ENCODE measurements at places on chromosomes 6 and 20.
A peak's percentile ranks its signal among the peaks of the same experiment; 100 is the strongest.

DNA sequence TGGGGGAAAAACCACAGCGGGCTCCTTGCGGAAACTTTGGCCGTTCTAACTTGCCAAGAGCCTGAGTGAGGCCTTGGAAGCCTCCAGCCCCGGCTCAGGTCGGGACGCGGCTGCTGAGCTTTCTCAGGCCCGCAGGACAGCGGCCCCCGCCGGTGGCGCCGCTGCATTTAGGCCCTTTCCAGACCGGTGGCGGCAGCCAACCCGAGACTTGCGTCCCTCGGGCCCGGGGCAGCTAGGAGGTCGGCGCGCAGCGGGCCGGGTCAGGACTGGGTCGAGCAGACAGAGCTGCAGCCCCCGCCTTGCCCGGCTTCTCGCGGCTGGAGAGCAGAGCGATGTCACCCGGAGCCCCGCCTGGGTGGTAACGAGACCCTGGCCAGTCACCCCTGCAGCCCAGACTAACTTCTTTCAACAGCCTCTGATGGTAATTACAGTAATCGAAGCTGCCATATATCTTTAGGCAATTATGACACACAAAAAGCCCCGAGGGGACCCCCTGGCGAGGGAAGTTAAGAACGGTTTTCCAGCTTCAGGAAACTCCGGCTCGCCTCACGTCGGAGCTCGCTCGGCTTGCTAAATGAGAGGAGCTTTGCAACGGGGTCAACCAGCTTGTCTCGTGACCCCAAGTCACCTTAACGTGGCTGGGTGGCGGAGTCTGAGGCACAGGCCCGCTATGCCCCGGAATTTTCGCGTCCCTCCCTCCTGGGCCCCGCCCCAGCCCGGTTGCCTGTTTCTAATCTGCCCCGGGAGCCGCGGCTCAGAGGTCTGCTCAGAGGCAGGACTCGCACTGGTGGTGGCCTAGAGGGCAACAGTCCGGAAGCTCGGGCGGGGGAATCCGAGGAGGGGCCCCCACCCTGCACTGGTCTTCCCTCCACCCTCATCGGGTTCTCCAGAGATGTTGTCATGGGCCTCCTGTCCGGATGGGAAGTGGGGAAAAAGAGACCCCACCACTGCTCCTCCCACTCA, 3.0 kb downstream of the NR2E1 start:
- DNase-seq: peak; percentile 47

- no peak for DNase-seq
Observed at GRCh38 chr20:49497398-49497669, 14.9 kb upstream of the KCNB1 start.

GRCh38 chr6:53692172-53692571, 26.6 kb upstream of the KLHL31 start:
- DNase-seq: no peak

- no peak for DNase-seq
Observed at GRCh38 chr6:47294990-47295389, 14.7 kb downstream of the TNFRSF21 start.

DNA sequence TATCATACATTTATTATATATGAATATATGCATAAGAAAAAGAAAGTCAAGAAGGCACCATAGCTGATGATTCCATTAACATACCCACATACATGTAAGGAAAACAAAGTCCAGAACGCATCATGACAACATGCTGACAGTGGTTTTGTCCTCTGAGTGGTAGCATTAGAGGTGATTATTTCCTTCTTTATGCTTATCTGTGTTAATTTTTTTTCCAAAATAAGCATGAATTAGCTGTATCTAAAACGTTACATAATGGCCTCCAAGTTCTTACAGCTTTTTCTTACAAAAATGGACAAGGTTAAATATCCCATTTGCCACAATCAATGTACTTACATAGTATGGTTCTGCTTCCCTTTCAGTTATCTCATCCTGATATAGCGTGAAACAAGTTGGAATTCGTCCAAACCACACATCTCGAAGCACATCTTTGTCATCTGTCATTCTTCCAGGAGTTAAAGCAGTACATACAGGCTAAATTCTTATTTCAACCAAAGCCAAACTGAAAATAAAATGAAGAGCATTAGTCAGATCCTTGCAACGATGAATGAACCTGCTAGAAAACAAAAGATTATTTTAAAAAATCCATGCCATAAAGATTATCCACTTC, 9.7 kb downstream of the ATG5 start:
- no peak for DNase-seq

GRCh38 chr6:129843573-129843972, 17.5 kb downstream of the TMEM244 start:
- DNase-seq: no peak

DNA sequence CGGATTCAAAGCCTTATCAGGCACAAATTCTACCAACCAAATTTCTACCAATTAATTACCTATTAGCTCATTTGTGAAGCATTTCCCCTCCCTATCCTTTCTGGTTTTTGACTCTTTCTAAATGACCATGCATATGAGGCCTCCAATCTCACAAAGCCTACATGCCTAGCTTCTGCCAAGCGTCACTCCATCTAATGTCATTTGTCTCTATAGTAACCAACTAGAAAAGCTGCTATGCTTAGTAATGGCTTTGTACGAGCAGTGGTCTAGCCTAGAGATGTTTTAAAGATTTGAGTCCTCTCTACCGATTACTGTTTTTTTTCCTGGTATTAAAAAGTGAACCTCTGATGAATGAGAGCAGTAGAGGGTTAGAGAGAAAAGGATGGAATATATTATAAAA, 4.8 kb upstream of the ASF1A start:
- DNase-seq: no peak

DNA sequence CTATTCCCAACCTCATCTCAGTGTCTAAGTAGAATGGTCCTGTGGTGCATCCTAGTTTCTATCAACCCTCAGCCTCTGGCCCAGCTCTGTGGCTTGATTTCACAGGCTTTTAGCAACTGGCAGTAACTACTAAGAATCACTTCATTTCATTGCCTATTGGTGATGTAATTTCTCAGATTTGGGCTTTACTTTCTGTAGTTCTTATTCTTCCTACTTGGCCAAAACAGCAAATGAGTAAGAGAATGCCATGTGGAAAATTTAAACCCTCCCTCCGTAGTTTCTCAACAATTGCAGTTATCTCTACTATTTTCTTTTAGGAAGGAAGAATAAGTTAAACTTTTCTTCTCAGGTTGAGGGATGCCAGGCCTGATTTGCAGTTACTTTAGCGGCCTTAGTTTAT, 387.3 kb downstream of the CDKAL1 start:
- no peak for DNase-seq

DNA sequence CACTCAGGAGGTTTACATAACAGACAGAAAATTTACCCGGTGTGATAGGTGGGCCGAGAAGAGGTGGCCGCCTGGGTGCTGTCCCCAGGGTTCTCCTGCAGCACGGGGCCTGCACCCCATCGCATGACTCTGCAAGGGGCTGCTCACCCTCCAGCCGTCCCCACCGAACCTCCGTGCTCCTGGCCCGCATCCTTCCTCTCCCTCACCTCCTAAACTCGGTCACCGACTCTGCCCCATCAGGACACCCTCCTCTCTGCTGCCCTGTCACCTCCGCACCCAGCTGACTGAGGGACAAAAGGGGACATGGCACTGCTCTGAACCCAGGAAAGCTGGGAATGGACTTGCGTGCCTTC, 147.6 kb downstream of the SYNDIG1 start:
- no peak for DNase-seq

GRCh38 chr6:315921-316752, 23.9 kb downstream of the DUSP22 start:
- DNase-seq: peak; percentile 76

DNA sequence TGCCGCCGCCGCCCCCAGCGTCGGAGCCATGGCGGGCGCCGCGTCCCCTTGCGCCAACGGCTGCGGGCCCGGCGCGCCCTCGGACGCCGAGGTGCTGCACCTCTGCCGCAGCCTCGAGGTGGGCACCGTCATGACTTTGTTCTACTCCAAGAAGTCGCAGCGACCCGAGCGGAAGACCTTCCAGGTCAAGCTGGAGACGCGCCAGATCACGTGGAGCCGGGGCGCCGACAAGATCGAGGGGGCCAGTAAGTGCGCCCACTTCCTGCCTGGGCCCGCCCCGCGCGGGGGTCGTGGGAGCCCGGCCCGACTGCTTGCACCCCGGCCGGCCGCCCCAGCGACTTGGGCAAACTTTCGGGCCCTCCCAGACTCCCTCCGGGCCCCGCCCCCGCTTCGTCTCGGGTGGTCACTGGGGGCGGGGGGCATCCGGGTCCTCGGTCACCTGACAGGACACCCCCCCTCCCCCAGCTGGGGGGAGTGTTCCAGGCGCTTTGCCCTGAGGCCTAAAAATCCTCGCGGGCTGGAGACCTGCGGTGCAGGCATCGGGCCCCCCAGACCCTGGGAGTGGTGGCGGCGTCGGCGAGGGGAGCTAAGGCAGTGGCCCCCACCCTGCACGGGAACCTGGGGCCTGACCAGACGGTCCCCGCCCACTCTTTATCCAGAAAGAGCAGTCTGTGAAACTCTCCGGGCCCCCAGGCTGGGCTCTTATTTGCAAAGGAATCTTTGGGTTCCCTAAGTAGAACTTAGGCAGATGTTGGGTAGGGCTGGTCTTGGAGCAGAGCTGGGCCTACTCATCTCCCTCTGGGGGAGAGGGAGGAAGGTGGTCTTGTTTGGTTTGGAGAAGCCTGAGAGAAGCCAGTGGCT, 501 bp downstream of the PLCG1 start:
- peak; percentile 71 for DNase-seq

DNA sequence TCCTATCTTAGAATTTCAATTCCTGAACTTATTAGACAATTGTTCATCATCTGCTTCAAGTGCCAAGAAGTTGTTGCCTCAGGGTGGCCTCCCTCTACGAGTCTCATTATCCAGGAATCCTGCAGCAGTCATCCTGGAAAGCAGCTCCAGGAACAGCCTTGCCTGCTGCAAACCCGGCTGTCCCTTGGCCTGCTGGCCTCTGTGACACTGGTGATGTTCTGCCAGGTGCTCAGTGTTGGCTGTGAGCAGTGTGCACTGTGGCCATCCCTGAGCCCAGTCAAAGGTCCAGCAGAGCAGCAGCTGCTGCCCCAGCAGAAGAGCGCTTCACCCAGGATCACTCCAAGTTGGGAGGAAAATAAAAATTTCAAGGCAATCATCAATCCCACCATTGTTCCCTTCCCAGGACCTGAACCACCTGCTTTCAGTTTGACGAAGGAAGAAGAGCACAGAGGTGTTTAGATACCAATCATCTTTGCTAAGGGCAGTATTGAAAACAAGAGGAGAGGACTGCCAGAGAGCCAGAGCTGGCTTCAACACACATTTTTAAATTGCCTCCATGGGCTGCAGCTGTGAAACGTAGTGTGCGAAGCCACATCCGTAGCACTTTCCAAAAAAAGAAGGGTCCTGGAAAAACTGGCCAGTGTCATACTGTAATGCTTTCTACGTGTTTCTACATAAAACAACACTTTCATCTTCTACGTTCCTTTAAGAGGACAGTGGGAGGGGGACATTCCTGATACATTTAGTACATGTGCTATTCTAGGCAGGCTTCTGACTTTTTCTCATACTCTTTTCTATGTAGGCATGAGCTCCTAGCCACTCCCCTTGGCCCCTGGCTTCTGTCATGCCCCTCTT, 7.2 kb upstream of the FAM50B start:
- no peak for DNase-seq

GRCh38 chr20:9515741-9516233, 1.4 kb downstream of the LAMP5 start:
- DNase-seq: no peak

DNA sequence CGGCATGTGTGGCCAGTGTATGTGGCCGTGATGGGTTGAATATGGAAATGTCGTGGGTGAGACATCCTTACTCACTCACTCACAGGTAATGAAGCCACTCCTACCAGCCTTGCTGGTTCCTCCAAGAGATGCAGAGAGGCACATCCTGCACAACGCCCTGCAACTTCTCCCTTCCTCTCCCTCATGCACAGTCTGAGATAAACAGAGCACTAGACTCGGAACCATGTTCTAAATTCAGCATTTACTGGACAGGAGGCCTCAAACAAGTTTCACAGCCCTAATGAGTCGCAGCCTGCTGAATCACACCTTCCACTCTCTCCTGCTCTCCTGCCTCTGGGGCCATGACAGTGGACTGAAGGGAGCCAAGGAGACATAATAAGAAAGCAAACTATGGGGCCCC, 91.2 kb downstream of the ISM1 start:
- DNase-seq: no peak

- DNase-seq: no peak
Observed at GRCh38 chr20:36228770-36229169, 7.5 kb upstream of the AAR2 start.

- DNase-seq: no peak
Observed at GRCh38 chr6:111701146-111701545, 95.5 kb upstream of the TRAF3IP2 start.

GRCh38 chr20:57708694-57709673, 831 bp downstream of the PMEPA1 start:
- no peak for DNase-seq

- no peak for DNase-seq
Observed at GRCh38 chr20:62850333-62850974, 11.2 kb downstream of the TCFL5 start.

- DNase-seq: no peak
Observed at GRCh38 chr6:40671694-40672050, 84.5 kb upstream of the LRFN2 start.

DNA sequence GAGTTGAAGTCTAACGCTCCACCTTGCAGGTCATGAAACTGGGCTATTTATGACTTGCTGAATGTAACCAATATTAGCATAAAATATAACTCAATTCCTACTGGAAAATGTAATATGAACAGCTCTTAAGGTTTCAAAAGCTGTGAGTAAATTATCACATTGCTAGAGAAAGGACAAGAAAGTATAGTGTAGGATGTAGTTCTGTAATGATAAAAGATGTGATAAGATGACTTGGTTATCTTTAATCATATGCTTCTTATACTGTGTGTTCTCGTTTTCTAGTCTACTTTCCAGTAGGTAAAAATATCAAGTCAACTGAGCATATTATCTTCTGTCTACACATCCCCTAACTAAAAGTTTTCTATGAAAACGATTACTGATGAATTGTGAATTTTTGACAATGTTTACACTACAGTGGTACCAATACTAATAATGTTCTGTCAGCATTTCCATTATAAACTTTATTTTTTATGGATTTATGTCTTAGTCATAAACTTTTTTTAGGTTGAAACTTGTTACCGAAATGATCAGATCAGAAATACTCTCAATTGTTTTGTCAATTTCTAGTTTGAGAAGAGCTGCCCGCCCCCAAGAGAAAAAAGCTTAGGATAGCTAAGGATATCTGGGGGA, 14.6 kb downstream of the MED23 start:
- DNase-seq: no peak

GRCh38 chr6:37357288-37357687, 3.5 kb downstream of the RNF8 start:
- no peak for DNase-seq

DNA sequence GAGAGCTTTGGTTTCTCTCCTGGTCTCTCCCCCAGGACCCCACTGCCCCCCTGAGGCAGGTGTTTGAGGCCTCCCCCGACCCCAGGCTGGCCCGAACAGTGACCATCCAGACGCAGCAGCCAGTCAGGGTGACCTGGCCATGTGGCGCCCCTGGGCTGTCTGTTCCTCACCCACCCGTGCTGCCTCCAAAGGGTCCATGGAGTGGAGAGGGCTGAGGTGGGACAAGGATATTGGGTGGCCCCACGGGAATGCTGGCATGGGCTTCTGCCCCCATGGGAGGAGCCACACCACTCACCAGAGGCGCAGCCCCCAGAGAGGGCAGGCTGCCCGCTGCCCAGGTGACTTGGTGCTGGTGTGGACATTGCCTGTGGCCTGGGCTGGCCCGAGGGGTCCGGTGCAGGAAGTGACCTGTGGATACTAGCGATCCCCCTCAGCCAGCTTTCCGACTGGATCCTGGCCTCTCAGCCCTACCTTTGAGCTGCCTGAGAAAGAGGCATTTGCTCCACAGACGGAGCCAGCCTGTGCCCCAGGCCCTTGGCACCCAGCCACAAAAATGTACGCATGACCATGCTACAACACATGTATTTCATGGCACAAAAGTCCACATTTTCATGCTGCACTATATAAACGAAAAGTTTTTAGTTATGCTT, 50.8 kb downstream of the BCAS4 start:
- no peak for DNase-seq

Measured in GM10248 (cell line).